ENCODE measurements at places on chromosomes 4 and X. TPM values are rescaled to one million over a fixed set of nuclear protein-coding genes. Genes with fewer than 3 reads are reported as not detected.

CFAP99 gene
- not detected for total RNA-seq

ANKRD50 gene
- 0.47 TPM for total RNA-seq

NLRP2B gene
- not detected for total RNA-seq

NAA11 gene
- total RNA-seq, result not detected

ANOS1 gene
- total RNA-seq, result not detected

MGARP gene
- total RNA-seq, result 0.19 TPM

KIAA1210 gene
- total RNA-seq, result not detected

PCDH10 gene
- not detected for total RNA-seq

GPC3 gene
- total RNA-seq, result 0.18 TPM

NEIL3 gene
- 15.2 TPM for total RNA-seq

ADAMTS3 gene
- total RNA-seq, result not detected

SLC6A14 gene
- total RNA-seq, result not detected

FAM47A gene
- total RNA-seq, result not detected

CAPN6 gene
- not detected for total RNA-seq

HELT gene
- total RNA-seq, result not detected

PPEF1 gene
- total RNA-seq, result not detected

SRPX gene
- not detected for total RNA-seq

PAK3 gene
- total RNA-seq, result 0.62 TPM

SLC7A11 gene
- 5.2 TPM for total RNA-seq

PLK4 gene
- total RNA-seq, result 47.5 TPM

TIGD4 gene
- 0.76 TPM for total RNA-seq

ALAS2 gene
- total RNA-seq, result not detected

AFM gene
- not detected for total RNA-seq

ZMAT1 gene
- 2.7 TPM for total RNA-seq

REPS2 gene
- not detected for total RNA-seq

TNIP3 gene
- total RNA-seq, result 3.3 TPM

TXLNG gene
- total RNA-seq, result 28.1 TPM

DDX53 gene
- not detected for total RNA-seq

TCEAL6 gene
- total RNA-seq, result not detected

C1QTNF7 gene
- not detected for total RNA-seq

SLC2A9 gene
- 1.2 TPM for total RNA-seq

FOXR2 gene
- total RNA-seq, result not detected

CYLC1 gene
- not detected for total RNA-seq

FAM3A gene
- total RNA-seq, result 26.8 TPM

CLDN2 gene
- total RNA-seq, result not detected

HSFX2 gene
- total RNA-seq, result not detected

SSX2B gene
- not detected for total RNA-seq

ARR3 gene
- total RNA-seq, result not detected

All from activated naive CD8-positive, alpha-beta T cell treated with anti-CD3 and anti-CD28 coated beads for 36 hours (primary cell).